ENCODE measurements at places on chromosomes 1 and 21.

- DNase-seq: no peak
These were observed 81.6 kb upstream of the CACHD1 start for GRCh38 chr1:64388336-64388735.

GRCh38 chr21:26116456-26117011 is 54.0 kb downstream of the APP start:
- DNase-seq: no peak

DNA sequence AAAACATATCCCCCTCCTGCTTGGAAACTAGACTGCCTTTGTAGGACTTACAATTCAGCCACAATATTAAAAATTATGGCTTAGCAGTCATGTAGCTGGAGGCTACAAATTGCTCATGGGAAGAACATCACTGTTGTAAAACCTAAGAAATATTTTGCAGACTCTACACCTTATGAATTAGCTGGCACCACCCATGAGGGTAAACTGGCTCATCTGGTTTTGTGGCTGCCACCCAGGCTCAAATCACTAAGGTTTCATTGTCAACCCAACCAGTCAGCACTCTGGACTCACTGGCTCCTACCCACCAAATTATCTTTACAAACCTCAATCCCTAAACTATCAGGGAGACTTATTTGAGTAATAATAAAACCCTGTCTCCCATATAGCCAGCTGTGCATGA is 100.7 kb upstream of the OLFM3 start:
- no peak for DNase-seq

- no peak for DNase-seq
These were observed 23.3 kb downstream of the TOMM20 start for GRCh38 chr1:235105051-235106043.

GRCh38 chr1:199512037-199512710 is 515.3 kb upstream of the NR5A2 start:
- DNase-seq: no peak

- DNase-seq: no peak
These were observed at the start of gene CTNNBIP1 for GRCh38 chr1:9910076-9910422. Gene CTNNBIP1, minus strand, starts transcription at chr1:9910269. Its CDS starts 38,205 bp downstream, at chr1:9872064.

DNA sequence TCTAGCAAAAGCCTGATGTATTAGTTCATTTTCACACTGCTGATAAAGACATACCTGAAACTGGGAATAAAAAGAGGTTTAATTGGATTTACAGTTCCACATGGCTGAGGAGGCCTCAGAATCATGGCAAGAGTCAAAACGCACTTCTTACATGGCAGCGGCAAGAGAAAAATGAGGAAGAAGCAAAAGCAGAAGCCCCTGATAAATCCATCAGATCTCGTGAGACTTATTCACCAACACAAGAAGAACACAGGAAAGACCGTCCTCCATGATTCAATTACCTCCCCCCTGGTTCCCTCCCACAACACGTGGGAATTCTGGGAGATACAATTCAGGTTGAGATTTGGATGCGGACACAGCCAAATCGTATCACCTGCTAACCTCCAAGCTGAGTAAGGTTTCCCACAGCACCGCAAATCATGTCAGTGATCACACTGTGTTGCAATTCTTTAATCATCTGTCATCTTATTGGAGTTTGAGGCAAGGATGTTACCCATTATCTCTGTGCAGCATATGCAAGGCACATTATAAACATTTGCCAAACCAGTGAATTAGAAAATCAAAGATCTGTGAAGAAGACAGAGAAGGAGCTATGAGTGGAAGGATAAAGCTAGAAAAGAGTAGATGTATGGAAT is 128.5 kb downstream of the ZNF281 start:
- DNase-seq: peak; percentile 36

DNA sequence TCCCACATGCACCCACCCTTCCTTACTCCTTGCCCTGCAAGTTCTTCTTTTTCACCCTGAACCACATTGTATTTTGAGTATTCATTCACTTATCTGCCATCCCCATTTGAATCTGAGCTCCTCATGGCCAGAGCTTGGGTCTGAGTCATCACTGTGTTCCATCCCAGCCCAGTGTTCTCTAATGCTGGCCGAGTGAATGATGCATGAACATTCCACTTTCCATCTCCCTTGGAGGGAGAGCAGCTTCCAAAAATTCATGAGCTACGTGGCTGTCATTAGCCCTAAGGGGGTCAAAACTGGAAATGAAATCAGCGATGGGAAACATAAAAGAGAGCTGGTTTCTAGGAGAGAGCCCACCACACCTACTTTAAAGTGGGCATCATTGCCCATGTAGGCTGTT is 187.0 kb upstream of the USP24 start:
- no peak for DNase-seq

GRCh38 chr1:20321573-20321972 is 30.9 kb downstream of the VWA5B1 start:
- DNase-seq: no peak

- DNase-seq: peak; percentile 61
These were observed 148.7 kb upstream of the NR5A2 start for GRCh38 chr1:199878823-199879222.

DNA sequence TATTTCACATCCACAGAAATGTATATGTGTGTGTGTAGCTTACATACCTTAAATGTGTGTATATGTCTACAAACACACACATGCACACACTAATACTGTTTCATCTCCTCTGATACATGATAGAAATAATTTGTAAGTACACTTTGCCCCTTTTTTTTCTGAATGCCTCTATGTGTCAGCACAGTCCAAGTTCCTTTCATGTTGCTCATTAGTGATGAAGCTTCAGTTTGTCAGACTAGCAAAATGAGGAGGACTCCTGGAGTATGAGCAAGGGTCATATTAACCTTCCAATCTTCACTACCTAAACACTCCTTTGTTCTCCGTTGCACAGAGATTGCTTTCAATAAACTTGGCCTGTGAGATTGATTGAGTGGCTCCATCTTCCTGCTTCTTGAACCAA is 935.4 kb downstream of the MRPL39 start:
- no peak for DNase-seq

DNA sequence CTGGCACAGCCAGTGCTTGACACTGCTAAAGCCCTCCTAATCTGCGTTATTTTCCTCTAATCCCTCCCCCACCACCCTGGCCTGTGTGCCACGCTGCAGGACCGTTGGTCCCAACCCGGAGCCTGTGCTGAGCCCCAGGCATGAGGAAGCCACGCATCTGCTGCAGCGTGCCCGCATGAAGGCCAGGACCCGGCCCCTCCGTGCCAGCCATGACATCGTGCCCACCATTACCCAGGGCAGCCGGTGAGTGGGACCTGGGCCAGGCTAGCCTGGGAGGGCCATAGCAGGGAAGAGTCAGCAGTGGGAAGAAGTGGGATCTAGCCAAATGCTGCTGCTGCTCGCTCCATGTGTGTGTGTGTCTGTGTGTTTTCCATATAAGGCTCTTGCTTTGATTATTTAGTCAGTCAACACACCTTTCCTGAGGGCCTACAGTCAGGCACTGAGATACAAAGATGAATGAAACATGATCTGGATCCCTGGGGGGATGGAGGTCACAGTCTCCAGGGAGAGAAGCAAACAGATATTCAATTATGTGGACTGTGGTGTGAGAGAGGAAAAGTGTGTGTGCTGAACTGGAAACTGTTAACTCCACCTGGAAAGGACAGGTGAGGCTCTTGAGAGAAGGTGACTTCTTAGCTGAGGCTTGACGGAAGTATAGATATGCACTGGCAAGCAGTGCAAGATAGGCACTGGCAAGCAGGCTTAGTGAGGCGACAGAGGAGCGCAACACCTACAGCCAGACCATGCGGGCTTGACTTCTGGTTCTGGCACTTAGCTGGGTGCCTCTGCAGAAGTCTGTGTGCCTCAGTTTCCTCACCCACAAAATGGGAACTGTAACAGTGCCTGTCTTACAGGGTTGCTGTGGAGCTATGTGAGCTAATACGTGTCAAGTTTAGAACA is 15.9 kb downstream of the KIAA1614 start:
- no peak for DNase-seq

GRCh38 chr1:204435381-204435831 is 23.8 kb upstream of the PPP1R15B start:
- peak; percentile 79 for DNase-seq

- DNase-seq: no peak
These were observed 1.4 kb downstream of the MEX3A start for GRCh38 chr1:156080863-156081179.
